ENCODE measurements at places on chromosomes 4 and X. TPM values are rescaled to one million over a fixed set of nuclear protein-coding genes. Genes with fewer than 3 reads are reported as not detected.

- DNase-seq = no peak
These were observed 273.9 kb downstream of the BCOR start for GRCh38 chrX:39823854-39824253.

The XAGE1A gene
- total RNA-seq = not detected

DNA sequence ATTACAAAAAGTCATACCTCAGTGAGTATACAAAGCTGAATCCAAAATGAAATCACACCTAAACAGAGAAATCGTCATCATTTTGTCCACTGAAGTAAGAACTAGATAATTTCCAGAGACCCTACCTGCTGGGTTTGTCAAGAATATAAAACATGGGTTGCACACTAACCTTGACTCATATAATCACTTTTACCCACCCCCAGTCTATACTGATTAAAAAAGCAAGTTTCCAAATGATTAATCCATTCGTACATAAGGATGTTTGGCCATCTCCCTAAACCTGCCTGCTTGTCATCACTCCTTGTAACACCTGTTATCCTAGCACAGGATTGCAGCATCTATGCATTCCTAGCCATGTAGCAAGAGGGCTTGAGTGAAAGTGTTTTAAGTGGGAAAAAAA is 4.7 kb downstream of the RAP2C start:
- no peak for DNase-seq

DNA sequence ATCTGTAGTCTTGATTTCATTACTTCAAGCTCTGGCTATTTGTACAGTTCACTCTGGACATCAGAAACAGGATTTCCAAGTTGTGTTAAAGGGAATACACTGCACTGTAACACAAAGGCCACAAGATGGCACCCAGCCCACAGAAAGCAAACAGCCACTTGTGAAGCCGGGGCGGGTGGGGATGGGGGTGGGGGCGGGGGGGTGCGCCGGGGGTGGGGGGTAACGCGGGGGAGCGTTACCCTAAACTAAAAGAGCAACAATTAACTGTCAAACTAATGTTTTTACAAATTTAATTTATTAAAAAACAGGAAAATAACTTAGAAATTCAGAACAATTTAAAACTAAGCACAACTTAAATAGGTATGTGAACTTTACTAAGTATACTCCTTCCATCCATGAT is 27.3 kb downstream of the PRDX4 start:
- DNase-seq = no peak

DNA sequence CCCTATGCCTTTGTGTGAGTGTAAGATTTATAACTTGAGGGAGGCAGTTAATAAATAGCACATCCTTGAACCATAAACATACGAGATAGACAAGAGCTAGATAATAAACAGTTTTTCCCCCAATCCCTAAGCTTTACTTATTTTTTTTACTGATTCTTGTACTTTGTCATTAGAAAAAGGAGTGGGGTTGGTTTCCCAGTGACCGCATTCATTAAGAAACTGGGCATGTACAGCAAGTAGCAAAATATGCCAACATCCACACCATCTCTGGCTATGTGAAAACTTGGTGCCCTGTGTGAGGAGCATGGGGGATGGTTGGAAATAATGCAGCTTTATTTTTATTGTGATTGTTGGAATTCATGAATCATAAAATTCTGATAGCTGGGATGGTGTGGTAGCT is 176.2 kb downstream of the CBR4 start:
- no peak for DNase-seq

GRCh38 chr4:178448372-178449035 is 1006.3 kb upstream of the AGA start:
- no peak for DNase-seq

DNA sequence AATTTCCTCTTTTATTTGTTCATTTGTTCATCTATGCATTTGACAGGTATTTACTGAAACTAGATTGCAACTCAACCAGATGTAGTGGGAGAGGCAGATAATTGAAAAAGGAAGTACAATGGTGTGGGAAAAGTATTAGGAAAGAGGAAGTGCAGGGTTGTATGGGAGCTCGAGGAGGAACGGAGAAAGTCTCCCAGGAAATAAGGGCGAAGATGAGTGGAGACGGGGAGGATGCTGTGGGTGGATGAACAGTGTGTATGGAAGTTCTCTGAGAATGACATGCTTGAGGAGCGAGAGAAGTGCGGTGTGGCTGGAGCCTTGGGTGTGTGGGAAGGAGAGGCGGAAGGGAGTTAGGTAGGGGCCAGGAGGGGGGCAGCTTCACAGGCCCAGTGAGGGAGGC is 87.5 kb upstream of the DHX15 start:
- no peak for DNase-seq

The TRIM75 gene
- total RNA-seq = not detected

The GRPR gene
- total RNA-seq = not detected

The ARR3 gene
- total RNA-seq = not detected

The KIAA1210 gene
- total RNA-seq = not detected

GRCh38 chrX:19740744-19741143 is 146.7 kb downstream of the SH3KBP1 start:
- no peak for DNase-seq

- DNase-seq = no peak
These were observed 22.8 kb downstream of the STAP1 start for GRCh38 chr4:67581208-67581857.

DNA sequence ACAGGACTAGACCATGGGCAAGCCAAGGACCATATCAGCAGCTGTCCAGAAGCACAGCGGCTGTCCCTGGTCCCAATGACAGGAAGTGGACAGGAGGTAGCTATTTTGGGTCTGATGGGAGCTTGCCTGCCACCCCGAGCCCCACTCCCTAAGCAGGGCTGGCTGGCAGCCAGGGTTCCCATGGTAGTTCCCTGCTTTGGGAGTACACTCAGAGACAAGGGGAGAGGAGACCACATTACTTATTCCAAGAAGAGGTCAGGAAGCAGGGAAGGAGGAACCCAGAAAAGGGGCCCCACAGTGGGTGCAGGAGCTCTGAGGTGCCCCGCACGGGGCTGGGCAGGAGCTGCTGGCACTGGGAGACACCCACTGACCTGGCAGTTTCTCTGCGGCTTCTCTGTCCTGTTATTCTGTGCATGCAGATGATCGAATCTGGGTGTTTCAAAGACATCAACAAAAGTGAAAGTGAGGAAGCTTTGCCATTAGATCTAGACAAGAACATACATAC is 36.3 kb downstream of the HTT-AS start:
- peak; percentile 45 for DNase-seq

- DNase-seq = no peak
These were observed 578.0 kb downstream of the SPRY1 start for GRCh38 chr4:123974386-123975149.

GRCh38 chr4:5921981-5922380 is 29.1 kb upstream of the CRMP1 start:
- DNase-seq = no peak

The GRIA2 gene
- total RNA-seq = not detected

DNA sequence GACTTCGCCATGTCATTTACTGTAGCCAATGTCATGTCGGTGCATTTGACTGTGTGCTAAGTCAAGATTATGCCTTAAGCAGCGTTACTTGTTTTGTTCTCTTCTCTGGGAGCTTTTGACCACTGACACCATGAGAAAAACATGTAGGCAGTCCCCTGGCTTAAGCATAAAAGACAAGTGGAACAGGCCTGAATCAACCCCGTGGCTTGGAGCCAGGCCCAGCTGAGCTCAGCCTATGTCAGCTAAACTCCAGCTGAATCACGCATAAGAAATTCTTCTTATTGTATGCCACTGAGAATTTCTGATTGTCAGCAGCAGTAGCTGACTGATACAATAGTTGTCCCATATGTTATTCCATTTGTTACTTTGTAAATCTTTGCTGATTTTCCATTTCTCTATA is 261.9 kb downstream of the CBLL2 start:
- DNase-seq = no peak

DNA sequence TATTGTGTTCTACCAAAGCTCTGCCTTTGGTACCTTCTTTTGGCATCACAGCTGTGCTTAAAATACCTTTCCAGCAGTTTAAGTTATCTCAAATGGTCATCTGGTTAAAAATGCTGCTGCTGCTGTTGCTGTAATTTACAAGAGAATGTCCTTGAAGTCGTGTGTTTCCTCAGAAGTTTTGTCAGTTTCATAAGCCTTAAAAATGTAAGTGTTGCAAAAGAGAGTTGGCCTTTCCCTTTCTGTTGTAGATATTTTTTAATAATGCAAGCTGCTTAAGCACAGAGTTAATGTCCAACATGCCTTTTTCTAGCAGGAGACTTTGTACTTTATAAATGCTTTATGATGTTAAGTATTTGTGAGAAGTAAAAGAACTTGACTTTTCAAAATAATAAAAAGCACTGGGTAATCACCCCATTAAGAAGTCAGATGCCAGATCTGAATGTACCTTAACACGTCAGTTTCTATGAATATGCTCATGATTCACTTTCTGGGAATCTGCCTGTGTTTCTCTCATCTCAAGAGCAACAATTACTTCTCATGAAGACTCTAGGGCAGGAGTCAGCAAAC is 35.3 kb upstream of the TENM3 start:
- no peak for DNase-seq

DNA sequence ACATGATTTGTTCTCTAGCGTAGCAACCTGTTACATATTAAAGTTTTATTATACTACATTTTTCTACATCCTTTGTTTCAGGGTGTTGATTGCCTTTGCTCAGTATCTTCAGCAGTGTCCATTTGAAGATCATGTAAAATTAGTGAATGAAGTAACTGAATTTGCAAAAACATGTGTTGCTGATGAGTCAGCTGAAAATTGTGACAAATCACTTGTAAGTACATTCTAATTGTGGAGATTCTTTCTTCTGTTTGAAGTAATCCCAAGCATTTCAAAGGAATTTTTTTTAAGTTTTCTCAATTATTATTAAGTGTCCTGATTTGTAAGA is 2.4 kb downstream of the ALB start:
- no peak for DNase-seq

GRCh38 chr4:146462251-146462650 is 59.5 kb downstream of the SLC10A7 start:
- no peak for DNase-seq

DNA sequence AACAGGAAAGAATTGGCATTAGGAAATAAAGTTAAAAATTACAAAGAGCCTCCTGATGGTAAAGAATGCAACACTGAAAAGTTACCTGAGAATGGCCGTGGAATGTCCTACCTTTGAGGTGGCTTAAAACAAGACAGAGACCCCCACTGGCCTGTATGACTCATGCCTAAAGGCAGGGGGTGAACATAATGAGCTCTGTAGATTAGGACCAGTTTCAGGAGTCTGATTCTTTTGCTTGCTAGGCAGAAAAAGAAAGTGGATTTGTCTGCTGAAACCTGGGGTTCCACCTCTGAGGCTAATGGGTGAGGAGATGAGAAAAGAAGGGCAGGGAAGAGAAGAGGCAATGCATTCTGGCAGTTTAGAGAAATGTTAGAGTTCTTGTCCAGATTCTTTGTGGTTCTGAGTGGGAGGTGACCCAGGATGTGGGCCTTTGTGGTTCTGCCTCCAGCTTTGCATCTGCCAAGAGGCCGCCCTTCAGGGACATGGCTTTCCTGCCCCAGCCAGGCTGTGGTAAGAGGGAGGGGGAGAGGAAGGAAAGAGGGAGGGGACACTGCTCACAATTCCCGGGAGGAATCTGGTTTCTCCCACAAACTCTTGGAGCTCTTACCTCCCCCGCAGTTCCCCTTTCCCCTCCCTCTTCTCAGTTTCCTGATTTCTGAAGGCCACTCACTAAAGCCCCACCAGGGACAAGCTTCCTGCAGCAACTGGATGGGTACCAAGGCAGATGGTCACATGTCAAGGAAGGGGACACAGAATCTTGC is 109.6 kb downstream of the EFNB1 start:
- no peak for DNase-seq

DNA sequence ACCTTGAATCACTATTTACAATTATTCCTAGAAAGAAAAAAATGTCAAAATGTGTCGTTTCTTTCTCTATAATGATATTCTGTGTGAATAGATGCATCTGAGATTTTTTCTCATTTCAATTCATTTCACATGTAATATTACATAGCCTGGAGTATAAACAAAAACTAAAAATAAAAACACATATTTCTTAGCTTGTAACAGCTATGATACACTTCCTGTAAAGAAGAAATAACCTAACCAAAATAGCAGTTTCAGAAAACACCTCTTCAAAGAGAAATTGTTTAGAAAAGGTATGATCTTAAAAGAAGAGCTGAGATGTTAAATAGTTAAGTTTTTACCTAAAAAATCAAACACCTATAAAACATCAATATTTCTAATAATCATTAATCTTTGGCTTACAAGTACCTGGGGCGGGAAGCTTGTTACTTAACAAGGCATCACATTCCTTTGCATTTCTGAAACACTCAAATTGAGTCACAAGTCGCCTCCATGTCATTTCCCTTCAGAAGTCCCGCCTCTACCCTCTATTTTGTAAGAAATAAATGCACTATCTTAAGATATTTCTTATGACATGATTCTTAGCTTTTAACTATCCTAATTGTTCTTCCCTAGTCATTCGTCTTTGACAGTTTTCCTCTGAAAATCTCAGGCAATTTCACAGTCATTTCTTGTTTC is 76.5 kb downstream of the PCDH18 start:
- DNase-seq = no peak

The GATA1 gene
- total RNA-seq = not detected

The POU3F4 gene
- total RNA-seq = not detected

The WWC2 gene
- 5.1 TPM for total RNA-seq

The PCSK1N gene
- total RNA-seq = 0.55 TPM

The DCX gene
- total RNA-seq = not detected

The CFAP47 gene
- not detected for total RNA-seq

DNA sequence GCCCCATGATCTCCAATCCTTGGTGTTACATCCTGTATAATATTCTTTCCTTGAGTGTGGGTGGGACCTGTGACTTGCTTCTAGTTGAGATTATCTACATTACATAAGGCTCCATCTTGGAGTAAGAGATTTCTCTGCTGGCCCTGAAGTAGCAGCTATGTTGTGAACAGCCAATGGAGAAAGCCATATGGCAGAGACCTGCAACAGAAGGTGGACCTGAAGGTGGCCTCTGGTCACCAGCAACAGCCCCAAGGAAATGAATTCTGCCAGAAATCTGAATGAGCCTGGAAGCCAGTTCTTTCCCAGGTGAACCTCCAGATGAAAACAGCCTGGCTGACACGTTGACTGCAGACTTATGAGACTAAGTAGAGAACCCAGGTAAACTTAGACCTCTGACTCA is 2.3 kb upstream of the INTS6L start:
- no peak for DNase-seq

The ADH1A gene
- not detected for total RNA-seq

The GPR82 gene
- total RNA-seq = 0.33 TPM

DNA sequence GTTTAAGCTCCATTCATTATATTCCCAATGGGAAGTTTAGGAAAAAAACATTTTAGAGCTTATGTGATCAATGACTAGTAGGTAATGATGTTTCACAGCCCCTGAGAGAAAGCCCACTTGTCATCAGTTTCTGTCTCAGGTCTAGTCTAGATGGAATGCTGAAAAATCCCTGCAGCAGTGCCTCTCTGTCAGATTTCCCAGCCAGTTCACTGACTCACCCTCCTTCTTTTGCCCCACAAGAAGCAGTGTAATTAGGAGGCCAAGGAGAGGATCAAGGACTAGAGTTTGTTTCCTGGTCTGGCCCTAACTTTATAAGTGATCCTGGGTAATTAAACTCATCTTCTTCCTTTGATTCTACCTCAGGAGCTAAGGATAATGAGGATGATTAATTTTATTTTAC is 118.7 kb upstream of the ANXA3 start:
- DNase-seq = no peak
